ENCODE measurements at places on chromosomes 6 and 20. TPM values are rescaled to one million over a fixed set of nuclear protein-coding genes. Genes with fewer than 3 reads are reported as not detected.

ATXN1 gene
- total RNA-seq: 6.0 TPM

LCA5 gene
- 6.2 TPM for total RNA-seq

PNPLA1 gene
- not detected for total RNA-seq

BHLHE23 gene
- total RNA-seq: not detected

RCAN2 gene
- 0.43 TPM for total RNA-seq

PRSS16 gene
- not detected for total RNA-seq

SIRPB2 gene
- not detected for total RNA-seq

DAAM2 gene
- 3.5 TPM for total RNA-seq

WFDC10B gene
- total RNA-seq: not detected

POPDC3 gene
- total RNA-seq: 59.6 TPM

CENPQ gene
- 18.8 TPM for total RNA-seq

OR2H1 gene
- total RNA-seq: not detected

HRH3 gene
- 0.15 TPM for total RNA-seq

ZSCAN23 gene
- 1.1 TPM for total RNA-seq

SEL1L2 gene
- total RNA-seq: not detected

BMP5 gene
- 72.3 TPM for total RNA-seq

Data from SJCRH30 (cell line).